Mammary epithelial cell (primary cell): ENCODE measurements at places on chromosomes 16 and 17. TPM values are rescaled to one million over a fixed set of nuclear protein-coding genes. Genes with fewer than 3 reads are reported as not detected.

DNA sequence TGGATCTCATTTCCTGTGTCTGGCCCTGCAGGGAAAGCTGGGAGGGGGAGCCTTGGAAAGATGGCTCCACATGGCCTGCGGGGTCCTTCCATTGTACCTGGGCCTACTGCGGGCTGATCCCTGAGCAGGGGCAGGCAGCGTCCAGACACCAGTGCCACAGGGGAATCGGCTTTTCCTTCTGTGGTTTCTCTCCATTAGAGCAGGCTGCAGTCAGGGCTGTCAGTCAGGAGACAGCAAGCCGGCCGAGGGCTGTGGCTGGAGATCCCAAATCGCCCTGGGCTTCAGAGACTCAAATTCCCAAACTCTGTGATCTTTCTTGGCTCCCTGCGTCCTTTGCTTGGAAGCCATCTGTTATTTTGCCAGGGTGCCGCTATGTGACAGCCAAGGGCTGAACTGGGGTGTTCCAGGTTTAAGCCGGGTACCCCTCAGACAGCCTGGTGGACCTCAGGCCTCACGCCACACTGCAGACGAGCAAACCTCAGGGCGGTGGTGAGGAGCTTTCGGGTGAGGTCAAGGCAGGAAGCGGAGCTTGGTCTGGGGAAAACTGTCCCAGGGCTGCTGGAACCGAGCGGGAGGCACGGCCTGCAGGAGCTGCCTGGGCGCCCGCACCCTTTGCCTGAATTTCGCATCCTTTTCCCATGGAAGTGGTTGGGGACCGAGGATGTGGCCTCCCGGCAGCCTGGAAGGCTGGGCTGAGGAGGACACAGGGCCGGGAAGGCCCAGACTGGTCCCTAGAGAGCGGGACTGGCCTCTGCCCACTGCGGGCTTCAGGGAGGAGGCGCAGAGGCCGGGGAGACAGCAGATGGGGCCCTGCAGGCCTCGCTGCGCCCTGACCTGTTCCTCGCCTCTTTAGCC lies 1.5 kb upstream of the CPNE7 start:
- no peak for DNase-seq

- DNase-seq, result no peak
Measured at GRCh38 chr17:59389066-59389465, 57.6 kb downstream of the YPEL2 start.

- no peak for DNase-seq
Measured at GRCh38 chr16:11182411-11182810, 73.6 kb downstream of the SOCS1 start.

GRCh38 chr17:53273126-53273525 lies 549.6 kb upstream of the KIF2B start:
- DNase-seq, result no peak

The MYO15A gene
- total RNA-seq, result 0.67 TPM
